ENCODE measurements at places on chromosomes 5 and 9.

- DNase-seq = no peak
Measured at GRCh38 chr5:124528838-124529237, 217.6 kb downstream of the ZNF608 start.

DNA sequence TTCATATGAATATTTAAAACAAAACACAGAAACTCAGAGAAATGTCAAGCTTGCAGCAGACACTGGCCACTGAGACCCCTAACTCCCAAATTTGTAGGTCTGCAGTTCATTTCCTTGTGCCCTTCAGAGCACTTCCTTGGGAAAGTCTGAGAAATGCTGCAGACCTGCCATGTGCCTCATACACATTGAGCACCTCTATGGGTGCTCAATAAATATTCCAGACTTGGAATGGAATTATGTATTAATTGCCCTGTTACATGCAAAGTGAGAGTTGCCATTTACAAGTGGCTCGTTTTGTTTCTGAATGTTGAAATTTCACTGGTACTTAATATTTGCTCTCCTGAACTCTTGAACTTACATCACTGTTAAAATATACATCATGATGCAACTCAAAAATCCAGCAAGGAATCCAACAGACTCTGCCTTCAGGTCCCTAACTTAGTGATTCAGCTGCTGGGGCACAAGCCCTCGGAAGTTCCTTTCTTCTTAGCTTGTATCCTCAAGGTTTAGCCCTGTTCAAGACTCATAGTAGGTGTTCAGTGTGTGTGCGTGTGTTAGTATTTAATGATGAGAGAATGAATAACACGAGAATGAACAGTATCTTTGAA lies 90.6 kb downstream of the PTCD2 start:
- no peak for DNase-seq

- DNase-seq = no peak
Measured at GRCh38 chr9:8677741-8678140, 878.2 kb upstream of the DMAC1 start.

GRCh38 chr9:81771571-81771970 lies 82.2 kb upstream of the TLE1 start:
- DNase-seq = no peak

DNA sequence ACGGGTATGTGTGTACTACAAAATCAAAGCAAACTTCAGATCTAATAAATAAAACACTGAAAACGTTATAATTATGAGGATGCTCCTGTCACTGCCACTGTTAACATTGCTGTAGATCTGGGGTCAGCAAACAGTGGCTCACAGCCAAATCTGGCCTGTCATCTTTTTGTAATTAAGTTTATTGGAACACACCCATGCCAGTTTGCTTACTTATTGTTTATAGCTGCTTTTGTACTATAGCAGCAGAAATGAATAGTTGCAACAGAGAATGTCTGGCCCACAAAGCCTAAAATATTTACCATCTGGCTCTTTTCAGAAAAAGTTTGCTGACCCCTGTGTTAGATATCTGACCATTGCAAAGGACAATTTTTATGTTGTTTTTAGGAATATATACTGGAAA lies 32.1 kb downstream of the PRRC1 start:
- DNase-seq = no peak

GRCh38 chr5:181204826-181205760 lies at the start of gene TRIM7:
Gene TRIM7, minus strand, starts transcription at chr5:181205196. Its CDS starts 86 bp downstream, at chr5:181205110.
- DNase-seq = no peak

GRCh38 chr9:109355564-109356297 lies 34.9 kb upstream of the EPB41L4B start:
- DNase-seq = no peak

All from activated T-helper 1 cell treated with anti-CD3 and anti-CD28 coated beads, Interleukin-2, amount 50 U/mL, for 16 hours (primary cell).